ENCODE measurements at places on chromosomes 2 and 18.

DNA sequence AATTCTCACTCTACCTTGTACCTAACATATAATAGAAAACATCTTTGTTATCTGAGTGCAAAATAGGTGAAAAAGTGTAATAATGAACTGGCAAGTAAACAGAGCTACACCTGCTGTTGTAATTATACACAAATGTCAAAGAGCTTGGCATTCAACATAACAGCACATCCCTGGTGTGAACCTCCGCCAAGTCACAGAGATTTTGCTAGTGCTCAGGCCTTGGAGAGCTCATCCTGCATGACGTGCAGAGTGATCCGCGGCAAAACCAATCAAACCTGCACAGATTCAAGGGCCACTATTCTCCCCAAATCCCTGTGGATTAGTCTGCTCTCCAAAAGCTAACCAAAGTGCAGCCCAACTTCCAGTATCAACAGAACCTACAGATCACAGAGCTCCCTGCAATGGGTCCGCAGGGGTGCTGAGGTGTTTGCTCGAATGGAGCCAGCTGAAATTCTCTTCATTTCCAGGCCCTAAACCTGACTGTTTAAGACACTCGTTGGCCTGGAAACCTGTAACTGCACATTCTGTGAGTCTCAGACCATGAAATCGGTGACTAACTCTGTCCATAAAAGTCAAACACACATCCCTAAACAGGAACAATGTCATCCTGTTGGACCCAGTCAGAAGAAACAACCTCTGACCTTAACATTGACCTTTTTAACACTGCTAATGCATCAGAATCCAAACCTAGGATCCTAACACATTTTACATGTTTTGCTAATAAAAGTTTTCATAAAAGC is 111.8 kb downstream of the EPB41L3 start:
- no peak for DNase-seq

GRCh38 chr2:118833716-118834439 is 13.6 kb downstream of the EN1 start:
- DNase-seq: no peak

DNA sequence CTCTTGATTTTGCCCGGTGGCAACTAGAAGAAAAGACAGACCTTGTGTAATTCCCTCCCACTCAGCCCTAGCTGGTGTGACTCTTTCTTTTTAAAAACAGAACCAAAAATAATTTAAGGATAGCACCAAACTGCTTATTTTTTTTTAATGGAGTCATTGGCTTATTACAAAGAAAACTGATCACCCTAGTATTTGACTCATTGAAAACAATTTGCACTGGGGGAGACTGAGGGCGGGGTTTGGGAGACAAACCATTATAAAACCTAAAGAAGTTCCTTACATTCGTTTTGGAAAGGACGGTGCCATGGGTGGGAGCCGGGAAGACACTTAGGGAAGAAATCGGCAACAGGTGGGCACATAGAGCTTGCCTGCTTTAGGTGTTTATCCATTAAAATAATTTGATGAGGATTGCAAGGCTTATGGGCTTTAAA is 2.5 kb downstream of the PAX3 start:
- no peak for DNase-seq

DNA sequence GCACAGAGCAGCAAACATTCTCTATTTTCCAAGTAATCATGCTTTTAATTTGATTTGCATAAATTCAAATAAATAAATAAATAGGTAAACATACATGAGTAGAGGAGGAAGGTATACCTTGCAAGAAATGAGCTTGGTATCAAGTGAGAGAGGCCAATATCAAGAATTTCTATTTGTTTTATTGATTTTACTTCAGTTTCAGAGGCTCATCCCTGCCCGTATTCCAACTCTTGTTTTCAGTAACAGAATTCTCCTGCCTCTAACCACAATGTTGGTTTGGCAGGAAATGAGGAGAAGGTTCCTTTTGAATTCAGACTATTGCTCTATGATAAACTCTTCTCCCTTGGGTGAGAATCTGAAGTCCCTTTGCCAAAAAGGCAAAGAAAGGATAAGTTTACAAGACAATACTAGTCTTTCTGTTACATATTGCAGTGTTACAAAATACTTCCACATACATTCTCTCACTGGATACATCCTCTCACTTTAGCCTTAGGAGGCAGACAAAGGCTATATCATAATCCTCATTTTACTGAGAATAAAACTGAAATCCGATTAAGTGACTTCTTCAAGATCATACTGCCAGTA is 68.3 kb upstream of the ZNF397 start:
- no peak for DNase-seq

- DNase-seq: no peak
These were observed 127.2 kb upstream of the PPP1CB start for GRCh38 chr2:28624436-28624792.

GRCh38 chr2:195575879-195576401 is 81.1 kb upstream of the SLC39A10 start:
- DNase-seq: no peak

DNA sequence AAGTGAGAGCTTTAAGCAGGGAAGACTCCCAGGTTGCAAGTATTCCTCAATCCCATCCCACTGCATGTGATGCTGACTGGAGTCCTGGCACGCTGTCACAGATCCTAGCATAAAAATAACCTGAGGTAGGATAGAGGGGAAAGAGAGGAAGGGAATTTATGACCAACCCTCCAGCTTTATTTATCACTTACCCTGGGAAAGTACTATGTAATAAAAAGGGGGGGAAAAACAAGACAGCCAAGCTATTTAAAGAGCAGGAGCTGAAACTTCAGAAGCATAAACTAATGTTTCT is 122.2 kb downstream of the SLC8A1 start:
- no peak for DNase-seq

- DNase-seq: no peak
These were observed 98.2 kb upstream of the LCLAT1 start for GRCh38 chr2:30348825-30349224.

- DNase-seq: no peak
These were observed 5.2 kb downstream of the GBX2 start for GRCh38 chr2:236162882-236163470.

DNA sequence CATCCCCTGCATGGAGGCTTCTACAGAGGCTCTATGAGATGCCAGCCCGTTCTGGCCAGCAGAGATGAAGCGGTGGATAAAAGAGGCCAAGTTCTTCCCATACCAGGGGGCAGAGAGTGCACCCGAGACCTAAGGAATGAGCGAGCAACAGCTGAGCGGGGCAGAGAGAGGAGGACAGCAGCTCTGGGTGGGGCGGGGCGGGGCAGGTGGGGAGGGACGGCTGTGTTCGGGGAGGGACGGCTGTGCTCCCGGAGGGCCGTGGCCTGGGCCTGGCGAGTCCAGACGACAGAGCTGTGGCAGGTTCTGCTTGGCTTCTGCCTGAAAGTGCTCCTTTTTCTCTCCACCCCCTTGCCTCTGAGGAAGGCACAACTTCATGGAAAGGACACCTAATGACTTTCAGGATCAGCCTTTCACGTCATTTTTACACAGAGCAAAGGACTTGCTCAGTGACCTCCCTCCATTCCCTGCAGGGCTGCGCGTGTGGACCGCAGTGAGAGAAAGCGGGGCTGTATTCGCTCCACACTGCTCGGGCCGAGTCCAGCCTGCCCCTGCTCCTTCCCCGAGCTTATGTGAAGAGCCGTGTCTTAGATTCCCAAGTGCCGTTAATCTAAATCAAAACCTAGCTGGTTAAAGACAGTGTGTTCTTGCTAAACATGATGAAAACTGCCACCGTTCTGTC is 232.9 kb downstream of the HDAC4 start:
- no peak for DNase-seq

- DNase-seq: no peak
These were observed 147.3 kb downstream of the ZFP36L2 start for GRCh38 chr2:43078781-43079755.

DNA sequence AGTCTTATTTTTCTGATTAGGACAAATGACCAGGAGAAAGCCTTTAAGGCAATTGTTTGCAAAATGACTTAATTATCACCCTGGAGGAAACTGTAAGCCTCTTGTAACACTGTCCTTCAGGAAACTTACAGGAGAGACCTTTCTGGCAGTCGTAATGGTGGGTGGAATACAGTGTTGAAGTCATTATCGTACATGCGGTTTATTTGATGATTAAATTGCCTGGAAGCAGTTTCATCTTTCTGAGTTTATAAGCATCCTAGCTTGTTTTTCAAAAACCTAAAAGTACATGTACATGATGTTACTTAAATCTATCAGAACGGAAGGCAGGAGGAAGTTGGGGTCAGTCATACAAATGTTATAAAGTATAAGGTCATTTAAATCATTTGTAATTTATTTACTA is 86.2 kb upstream of the RAB27B start:
- no peak for DNase-seq

DNA sequence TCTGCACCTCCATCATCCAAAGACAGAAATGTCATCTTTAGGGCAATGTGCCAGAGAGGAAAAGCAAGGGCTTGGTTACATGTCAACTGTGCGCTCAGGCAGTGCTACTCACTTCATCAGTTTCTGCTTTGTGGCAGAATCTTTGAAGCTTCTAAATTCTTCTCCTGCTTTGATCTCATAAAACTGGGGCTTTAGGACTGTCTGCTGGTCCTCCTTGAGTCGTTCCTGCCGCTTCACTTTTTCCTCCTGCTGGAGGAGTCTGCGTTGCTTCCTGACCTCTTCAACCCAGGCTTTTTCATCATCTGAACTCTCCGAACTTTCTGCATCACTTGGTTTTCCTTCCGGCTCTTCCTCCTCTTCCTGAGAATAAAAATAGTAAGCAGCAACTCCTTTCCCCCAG is 100.8 kb downstream of the NOL10 start:
- no peak for DNase-seq

- DNase-seq: no peak
These were observed 102.9 kb downstream of the TANC1 start for GRCh38 chr2:159071190-159071915.

- DNase-seq: no peak
These were observed 99.0 kb downstream of the ZFP36L2 start for GRCh38 chr2:43127208-43127940.

DNA sequence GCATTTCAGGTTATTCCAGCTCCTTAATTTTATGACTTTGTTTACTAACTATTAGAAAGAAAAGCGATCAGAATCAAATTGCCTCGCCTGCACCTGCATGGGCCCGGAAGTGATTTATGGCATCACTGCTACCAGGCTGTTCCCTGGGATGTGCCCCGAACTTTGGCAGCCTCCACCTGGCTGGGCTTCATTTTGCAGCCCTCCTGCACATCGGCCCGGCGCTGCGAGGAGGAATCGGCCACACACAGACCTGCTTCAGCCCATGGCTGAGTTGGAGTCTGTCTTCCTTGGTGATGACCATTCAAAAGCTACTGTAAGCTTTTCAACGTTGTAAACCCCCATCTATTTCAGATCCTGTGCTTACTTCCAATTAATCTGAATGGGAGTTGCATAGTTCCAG is 638.0 kb downstream of the RNF144A start:
- DNase-seq: no peak

DNA sequence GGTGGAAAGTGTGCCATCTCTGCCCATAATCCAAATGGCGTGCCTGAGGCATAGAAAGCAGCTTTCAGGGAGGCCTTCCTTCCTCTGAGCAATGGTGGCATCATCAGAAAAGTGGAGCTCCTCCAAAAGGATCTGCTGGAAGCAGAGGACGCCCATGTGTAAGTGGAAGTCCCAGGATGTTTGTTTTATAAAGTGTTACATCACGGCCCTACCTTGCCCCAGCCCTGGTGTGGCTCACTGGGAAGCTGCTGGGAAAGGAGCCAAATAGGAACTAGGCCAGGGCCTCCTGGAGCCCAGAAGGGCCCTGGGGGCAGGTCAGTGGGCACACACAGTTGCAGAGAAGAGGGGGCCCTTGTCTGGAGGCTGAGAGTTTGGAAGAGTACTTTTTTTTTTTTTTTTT is 4.2 kb upstream of the ODC1 start:
- no peak for DNase-seq

GRCh38 chr18:933082-933481 is 28.4 kb downstream of the ADCYAP1 start:
- DNase-seq: no peak

GRCh38 chr18:2400701-2401196 is 170.6 kb downstream of the METTL4 start:
- no peak for DNase-seq

DNA sequence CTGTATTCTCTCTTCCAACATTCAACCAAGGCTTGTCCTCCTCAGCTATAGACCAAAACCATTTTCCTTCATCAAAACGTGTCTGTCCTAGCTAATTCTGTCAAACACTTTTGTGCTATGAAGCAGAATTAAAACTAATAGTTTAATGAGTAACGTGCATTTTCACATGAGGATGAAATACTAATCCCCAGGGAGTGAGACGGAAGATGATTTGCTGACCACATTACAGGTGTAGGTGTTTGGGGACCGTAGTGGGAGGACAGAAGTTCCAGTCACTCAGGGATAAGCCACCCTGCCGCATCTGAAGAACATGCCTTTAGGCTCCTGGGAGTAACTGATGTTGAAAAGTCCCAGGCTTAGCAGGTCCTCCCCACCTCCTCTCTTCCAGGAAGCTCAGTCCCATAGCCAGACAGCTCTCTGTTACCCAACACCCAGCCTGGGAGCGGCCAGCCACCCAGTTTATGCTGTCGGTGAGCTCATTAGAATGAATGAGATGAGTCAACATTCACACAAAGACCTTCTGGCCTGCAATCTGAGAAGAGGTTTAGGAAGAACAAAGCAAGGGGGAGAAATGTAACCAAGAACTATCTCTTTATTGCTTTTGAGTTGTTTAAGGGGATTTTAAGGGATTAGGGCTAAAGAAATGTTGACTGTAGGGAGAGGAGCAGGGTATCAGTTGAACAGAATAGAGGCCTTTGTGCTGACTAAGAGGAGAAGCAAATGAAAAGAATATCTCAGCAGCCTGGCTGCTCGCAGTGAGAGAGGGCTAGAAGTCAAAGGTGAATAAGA is 122.5 kb downstream of the FOXI3 start:
- DNase-seq: no peak

DNA sequence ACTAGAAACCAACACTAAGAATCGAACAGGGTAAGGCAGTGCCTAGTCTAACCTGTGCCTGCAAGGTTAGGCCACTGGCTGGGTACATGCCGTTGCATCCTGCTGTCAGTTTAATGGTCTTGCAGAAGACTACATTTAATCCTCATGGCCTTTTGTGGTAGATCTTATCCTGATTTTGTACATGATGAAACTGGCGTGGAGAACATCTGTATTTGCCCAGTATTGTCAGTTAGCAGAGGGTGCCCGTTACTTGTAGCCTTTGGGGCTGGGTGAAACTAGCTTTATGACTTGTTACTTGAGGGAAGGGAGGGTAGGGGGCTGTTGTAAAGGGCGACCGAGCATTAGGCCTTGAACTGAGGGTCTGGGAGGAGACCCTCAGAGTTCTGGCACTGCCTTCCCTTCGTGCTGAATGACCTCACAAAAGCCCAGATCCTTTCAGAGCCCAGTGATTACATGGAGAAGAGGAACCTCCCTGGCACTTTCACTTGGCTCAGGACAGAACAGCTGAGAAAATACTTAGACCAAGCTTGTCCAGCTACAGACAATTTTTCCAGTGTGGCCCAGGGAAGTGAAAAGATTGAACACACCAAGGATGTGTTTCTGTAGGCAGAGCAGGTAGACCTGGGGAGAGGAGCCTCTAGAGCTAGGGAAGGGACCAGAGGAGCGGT is 19.5 kb downstream of the SLC20A1 start:
- no peak for DNase-seq
